ENCODE measurements at places on chromosomes 4 and X.

DNA sequence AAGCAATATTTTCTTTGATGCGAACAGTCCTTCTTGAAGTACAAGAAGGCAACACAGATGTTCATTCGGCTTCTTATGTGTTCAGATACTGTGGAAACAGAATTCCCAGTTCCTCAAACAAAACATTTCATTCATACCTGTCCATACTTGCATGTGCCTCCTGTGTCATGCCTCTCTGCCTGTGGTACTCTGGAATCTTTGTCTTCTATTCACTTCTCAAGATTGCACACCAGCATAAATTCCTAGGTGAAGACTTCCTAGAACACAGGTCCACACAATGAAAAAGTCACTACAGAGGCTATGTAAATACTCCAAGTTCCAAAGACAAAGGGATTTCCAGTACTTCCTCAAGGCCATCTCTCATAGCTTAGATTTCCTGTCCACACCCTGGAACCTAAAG is 367.2 kb downstream of the AFF2 start:
- DNase-seq: no peak

- peak; percentile 50 for DNase-seq
Observed at GRCh38 chrX:65706041-65706828, 38.8 kb downstream of the MSN start.

DNA sequence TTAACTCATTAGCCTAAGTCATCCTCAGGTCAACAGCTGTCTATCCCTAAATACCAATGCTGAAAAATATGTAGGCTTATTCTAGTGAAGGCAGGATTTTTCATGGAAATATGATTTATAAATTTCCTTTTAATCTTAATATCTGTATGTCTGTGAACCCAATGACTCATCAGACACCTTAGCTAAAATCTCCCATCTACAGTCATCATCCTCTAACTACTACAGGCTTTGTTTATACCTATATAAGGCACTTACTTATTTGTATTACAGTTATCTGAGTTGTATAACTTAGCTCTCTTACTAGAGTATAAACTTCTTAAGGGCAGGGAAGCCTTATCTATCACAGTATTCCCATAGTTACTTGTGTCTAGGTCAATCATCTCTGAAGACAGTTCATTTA is 24.2 kb downstream of the AMMECR1 start:
- no peak for DNase-seq

DNA sequence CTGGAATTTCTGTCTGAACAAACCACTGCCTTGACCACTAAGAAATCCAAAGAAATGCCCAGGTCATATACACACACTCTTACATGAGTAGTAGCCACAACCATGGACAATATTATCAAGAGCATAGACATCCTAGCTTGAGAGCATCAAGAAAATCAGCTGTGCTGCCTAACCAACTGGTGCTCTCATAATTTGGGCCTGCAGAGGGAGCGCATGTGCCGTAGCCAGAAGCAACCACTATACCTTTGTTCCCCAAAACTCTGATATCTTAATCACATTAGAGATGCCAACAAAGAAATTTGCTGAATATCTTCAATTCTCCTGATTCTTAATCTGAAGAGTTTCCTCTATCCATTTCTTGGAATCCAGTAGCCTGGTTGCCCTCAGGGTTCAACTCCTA is 163.6 kb downstream of the ZNF674 start:
- DNase-seq: no peak

- no peak for DNase-seq
Observed at GRCh38 chr4:21819086-21819485, 129.5 kb downstream of the KCNIP4 start.

DNA sequence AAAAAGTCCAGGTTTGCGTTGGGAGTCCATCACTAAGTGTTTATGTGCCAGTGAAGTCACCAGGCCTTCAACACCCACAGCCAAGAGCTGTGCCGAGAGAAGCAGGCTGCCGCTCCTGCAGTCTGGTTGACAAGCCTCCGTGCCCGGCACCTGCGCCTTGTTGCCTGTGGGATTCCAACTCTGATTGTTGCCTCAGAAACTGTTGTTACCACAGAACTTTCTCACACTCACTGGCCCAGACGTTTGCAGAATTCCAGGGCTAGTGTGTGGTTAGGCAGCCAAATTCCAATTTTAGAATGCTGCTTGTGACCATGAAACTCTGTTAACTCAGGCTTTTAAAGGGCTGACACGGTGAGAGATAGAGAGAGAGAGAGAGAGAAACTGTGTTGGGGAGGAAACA is 119.5 kb upstream of the LIMCH1 start:
- no peak for DNase-seq

DNA sequence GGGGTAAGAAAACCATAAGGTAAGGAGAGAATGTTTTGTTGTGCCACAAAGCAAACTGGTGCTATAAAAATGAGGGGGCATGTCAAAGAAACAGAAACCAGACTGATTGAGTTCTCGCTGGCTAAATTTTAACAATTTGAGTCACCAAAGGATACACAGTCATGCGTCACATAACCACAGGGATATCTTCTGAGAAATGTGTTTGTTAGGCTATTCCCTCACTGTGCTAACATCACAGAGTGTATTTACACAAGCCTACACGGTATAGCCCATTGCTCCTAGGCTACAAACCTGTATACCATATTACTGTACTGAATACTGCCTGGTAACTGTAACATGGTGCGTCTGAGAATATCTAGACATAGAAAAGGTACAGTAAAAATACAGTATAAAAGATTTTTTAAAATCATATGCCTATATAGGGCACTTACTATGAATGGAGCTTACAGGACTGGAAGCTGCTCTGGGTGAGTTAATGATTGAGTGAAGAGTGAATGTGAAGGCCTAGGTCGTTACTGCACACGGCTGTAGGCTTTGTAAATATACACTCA is 50.1 kb downstream of the FBXW7 start:
- DNase-seq: no peak

GRCh38 chr4:26887809-26888208 is 27.2 kb downstream of the STIM2 start:
- DNase-seq: no peak

GRCh38 chr4:44425614-44426208 is 22.9 kb downstream of the KCTD8 start:
- DNase-seq: no peak

DNA sequence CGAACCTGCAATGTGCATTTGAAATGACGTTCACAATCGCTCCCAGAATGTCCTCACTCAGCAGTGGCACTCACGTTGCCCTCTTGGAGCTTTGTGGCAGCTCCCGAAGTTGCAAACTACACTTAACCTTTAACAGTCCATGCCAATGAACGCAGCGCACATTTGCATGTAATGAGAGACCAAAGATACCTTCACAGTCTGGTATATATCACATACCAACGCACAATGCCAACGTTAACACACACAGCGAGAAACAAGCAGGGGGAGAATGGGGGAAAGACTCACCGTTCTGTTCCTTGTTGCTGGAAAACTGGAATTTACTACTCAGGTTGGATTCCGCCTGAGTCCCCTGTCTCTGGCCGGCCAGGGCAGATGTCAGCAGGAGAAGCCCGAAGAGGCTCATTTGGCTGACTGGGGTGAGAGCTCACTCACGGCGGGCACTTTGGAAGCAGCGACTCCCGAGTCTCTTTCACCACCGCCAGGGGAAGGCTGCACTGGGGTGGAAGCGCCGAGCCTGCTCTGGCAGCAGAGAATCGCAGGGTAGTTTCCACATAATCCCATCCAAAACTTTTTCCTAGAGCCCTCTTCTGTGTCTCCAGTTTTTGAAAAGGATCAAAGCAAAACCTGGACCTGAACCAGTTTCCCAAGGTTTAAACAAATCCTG is 966 bp downstream of the PDGFC start:
- no peak for DNase-seq

DNA sequence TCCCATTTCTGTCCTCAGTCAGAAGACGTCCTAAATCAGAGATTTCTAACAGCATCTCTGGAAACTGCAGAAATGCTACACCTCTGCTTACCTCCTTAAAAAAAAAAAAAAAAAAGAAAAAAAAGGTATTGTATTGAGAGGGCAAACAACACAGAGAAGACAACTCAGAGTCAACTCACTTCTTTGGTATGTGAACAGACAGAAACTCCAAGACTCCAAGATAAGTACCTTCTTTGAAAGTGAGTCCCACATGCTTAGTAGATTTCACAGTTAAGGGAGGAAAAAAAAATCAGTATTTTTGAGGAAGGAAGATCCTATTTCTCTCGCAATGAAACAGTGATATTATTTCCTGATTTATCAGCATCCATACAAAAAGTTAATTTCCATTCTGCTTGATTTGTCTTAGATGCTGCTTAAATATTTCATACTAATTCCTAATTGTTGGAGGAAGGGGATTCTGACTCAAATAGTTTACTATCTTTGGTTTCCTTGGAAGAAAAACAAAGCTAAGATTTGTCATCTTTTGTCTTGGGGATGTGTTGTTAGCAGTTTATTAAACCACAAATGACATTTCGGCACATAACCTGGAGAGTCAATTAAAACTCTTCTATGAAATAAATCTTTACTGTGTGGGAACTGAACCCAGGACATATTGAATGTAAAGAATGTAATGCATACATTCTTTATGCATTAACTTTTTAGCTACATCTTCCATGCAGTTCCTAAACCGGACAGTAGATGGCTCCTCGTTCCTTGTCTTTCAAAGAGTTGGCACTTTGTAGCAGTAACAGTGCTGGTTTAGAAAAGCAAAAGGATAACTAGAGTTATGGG is 4.7 kb downstream of the RASGEF1B start:
- DNase-seq: peak; percentile 74

GRCh38 chr4:64799751-64800150 is 390.5 kb upstream of the TECRL start:
- DNase-seq: no peak

DNA sequence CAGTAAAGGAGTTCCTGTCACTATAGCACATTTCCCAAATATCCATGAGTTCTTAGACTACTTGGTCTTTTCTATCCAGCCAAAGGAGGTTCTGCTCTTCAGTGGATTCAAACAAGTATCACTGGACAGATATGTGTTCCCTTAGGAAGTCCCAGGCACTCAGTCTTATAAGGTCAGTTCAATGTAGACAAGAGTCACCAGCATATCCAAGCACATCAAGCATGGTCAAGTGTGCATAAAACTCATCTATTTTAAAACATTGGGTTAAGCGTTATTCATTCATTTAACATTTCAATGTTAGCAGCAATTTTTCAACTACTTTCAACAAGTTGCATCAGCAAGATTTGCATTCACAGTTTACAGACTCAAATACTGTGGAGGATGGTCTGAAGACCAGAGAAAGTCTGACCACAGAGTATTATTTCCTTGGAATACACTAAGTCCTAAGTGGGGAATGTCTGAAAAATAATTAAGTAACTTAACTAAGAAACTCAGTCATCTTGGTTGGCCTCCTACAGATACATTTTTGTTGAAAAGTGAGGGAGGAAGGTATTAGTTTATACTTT is 630.5 kb upstream of the IGFBP7 start:
- no peak for DNase-seq

GRCh38 chrX:93649381-93649780 is 24.0 kb downstream of the NAP1L3 start:
- DNase-seq: no peak

DNA sequence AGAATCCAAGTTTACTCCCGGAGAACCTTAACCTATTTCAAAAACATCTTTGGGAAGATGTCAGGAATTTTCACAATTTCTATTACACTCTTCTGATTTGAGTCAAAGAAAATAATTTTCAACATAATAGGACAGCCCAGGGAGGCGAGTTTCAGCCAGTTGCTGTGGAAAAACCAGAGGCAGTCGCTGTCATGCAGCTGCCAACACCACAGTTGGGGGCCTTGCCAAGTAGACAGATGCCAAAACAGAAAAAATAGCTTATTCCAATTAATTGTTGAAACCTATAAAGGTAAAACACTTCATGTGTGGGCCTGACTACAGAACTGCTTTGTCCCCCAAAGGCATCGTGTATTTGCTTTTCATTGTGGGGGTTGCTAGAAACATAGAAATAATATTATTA is 225.8 kb downstream of the DMD start:
- no peak for DNase-seq

DNA sequence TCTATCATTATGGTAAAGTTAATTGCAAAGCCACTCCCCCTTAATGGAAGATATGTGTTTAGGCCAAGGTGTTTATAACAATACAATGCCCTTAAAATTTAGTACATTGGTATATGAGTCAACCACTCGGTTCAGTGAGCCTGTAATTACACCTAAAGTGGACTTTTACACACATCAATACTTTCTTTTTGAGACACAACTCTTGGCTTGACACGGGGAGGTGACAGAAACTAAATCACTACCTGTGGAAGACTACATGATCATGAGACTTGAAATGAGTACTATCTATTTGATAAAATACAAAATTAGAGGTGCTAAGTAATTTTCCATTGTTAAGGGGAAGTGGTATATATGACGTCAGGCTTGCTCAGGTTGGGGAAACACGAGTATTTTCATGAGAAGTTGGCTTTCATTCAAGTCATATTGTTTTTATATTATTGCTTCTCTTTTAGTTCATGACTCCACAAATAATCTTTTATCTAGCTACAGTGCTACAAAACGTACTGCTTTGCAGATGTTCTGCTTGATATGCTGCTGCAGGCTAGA is 918.3 kb downstream of the ARAP2 start:
- no peak for DNase-seq

GRCh38 chrX:46713672-46714490 is 45.0 kb downstream of the SLC9A7 start:
- DNase-seq: no peak

DNA sequence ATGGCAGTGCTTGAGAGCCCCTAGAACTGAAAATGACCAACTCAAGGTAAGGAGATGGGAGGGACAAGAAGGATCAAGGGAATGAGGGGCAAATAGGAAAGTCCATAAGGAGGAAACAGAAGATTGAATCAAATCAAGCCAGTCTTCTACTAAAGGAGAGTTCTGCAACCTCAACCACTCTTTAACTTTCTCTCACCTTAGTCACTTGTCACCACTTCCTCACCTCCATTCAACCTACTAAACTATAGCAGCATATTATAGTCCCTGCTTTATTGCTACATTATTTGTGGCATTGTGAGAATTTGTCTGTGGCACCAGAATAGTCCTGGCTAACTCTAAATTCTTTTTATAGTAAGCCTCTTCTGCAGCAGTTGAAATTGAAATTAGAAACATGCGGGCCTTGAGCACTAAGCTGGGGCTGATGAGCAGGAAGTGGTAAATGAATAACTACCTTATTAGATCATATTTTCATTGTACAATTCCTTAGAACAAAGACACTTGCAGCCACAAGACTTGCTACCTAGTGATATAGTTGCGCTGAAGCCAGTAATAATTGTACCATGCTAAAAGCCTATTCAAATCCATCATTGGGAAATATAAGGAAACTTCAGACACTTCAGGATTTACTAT is 336.9 kb downstream of the ZNF674 start:
- no peak for DNase-seq

GRCh38 chr4:31148990-31149389 is 428.8 kb downstream of the PCDH7 start:
- DNase-seq: no peak

DNA sequence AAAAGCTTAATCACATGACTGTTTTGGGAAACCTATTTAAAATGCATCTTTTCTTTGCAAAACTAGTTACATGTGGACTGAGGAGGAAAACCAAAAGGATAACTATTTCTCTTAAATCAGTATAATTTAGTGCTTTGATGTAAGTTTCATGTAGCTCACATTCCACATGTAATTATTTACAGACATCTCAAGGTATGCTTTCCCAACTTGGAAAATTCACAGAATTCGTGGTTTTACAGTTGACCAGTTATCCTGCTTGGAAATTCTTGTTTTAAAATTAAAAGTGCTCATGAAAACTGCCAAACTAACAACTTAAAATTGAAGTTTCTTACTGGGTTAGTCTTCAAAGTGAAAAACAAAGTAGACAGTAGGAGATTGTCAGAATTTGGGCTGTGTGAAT is 52.4 kb downstream of the EDNRA start:
- DNase-seq: no peak

Data from NCI-H2029 treated with DMSO at 0.1 percent for 48 hours (cell line).